ENCODE measurements at places on chromosomes 16 and 17.
A peak's percentile ranks its signal among the peaks of the same experiment; 100 is the strongest.

DNA sequence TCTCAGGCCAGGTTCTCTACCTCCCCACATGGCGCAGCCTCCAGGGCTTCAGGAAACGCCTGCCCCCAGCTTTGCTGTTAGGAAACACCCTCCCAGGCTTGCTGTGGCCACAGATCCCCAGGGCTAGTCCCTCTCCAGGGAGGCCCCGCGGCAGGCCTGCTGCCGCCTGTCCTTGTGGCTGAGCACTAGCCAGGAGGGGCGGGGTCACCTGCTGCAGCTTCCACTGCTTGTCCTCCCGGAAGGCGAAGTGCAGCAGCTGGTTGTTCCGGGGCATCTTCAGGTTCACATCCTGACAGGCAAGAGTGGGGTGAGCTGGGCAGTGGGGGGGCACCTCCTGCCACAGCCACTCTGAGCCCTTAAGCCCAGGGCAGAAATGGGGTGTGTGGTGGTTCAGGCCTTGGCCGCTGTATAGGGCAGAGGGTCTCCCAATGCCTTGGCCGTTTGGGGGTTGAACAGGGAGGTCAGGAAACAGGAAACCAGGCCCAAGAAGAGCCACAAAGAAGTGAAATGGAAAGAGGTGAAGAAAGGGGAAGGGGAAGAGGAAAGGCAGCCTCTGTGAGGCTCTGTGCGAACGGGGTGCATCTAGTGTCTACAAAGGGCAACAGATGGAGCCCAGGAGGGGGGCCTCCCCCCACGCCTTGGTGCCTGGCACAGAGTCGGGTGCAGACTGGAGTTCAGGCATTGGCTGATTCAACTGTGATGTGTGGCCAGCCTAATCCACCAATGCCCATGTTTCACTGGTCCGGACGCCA lies 2.0 kb downstream of the ROGDI start:
- no peak for DNase-seq

GRCh38 chr16:68460067-68460466 lies 11.8 kb upstream of the SMPD3 start:
- DNase-seq, result no peak

- no peak for DNase-seq
These were observed 22.2 kb upstream of the TOX3 start for GRCh38 chr16:52568983-52569690.

DNA sequence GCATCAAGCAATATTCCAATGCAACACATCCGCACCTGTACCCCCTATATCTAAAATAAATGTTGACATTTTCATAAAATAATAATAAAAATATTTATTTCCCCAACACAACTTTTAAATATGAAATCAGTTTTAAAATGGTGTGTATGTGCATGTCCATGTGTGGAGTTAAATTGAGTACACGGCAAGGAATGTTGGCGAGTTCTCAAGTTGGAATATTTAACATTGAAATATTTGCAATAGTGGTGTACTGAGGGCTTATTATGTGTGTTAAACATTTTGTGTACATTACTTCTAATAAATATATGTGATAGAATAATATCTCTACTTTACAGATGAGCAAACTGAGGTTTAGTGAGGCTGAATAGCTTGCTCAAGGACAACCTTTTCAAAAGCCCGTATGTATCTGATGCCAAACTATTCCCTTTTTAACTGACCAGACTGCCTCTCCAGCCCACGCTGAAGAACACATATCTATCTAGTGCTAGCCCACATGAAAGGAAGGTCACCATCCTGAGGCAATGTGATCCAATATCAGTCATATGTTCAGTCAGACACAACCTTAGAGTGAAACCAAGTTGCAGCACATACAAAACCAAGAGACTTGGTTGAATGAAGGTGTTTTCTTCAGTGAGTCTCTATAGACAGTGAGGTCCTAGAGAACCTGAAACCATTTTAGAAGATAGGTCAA lies 192.2 kb upstream of the CDH11 start:
- no peak for DNase-seq

GRCh38 chr17:73465953-73466230 lies 154.1 kb upstream of the CDC42EP4 start:
- no peak for DNase-seq

DNA sequence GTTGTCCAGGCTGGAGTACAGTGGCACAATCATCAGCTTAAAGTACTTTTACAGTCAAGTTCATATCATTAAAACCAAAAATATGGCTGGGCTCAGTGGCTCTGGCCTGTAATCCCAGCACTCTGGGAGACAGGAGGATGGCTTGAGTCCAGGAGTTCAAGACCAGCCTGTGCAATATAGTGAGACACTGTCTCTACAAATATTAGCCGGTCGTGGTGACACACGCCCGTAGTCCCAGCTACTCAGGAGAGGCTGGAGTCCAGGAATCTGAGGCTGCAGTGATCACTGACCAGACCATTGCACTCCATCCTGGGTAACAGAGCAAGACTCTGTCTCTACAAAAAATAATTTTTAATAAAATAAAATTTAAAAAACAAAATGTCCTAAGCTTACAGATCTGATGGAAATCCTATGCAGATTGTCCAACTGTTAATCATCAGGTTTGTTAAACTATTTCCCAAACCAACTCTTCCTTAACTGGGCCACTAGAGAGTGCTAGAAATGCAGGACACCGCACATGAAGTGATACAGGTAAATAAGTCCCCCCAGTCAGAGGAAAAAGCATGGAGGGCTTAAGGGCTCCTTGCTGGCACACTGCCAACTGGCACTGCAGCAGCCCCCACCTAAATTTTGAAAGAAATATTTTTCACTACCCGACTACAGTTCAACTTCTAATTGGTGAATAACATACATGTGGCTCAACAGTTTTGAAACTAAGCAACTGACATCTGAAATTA lies 2.8 kb downstream of the USP22 start:
- peak; percentile 49 for DNase-seq

- DNase-seq, result no peak
These were observed 2447.0 kb downstream of the TP53TG3F start for GRCh38 chr16:35906440-35906839.

Data from HFFc6 (cell line).